H7 (cell line): ENCODE measurements at places on chromosomes 3 and 15. TPM values are rescaled to one million over a fixed set of nuclear protein-coding genes. Genes with fewer than 3 reads are reported as not detected.

DNA sequence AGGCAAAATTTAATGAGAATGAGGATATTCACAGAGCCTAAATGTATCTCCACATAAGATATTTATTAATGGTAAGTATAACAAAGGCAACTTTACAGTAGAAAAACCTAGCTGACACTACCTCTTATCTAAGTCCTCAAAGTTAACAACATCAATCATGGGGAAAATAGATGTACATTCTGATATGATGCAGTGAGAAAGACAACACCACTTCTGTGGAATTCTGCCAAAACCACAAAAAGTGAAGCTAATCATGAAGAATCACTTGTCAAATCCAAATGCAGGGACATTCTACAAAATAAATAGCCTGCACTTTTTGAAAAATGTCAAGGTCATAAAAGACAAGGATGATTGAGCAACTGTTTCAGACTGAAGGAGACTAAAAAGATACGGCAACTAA, 27.5 kb upstream of the EOMES start:
- DNase-seq = no peak

DNA sequence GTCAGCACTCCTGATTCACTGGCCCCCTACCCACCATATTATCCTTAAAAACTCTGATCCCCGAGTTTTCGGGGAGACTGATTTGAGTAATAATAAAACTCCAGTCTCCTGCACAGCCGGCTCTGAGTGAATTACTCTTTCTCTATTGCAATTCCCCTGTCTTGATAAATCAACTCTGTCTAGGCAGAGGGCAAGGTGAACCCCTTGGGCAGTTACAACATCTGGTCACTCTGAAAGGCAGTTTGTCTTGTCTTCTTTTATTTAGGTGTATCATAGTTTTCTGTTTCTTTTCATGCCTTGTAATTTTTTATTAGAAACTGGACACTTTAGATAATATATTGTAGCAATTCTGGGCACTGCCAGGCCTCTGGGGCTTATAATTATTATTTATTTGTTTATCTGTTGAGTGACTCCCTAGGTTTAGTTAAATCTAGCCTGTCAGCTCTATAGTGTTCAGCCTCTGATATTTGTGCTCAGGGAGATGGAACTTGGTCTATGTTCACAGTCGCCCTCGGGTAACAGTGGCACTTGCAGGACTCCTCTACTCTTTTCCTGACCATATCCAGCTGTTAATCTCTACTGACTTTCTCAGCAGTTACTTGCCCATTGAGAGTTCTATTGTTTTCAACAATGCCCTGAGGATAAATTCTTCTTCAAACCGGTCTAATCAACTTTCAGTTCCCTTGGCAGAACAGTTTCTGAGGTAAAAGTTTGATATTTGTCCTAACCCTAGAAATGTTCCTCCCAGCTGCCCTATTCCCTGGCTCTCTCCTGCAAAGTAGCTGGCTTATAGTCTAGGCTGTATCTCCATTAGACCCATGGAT, 15.5 kb upstream of the PLAAT1 start:
- DNase-seq = no peak

DNA sequence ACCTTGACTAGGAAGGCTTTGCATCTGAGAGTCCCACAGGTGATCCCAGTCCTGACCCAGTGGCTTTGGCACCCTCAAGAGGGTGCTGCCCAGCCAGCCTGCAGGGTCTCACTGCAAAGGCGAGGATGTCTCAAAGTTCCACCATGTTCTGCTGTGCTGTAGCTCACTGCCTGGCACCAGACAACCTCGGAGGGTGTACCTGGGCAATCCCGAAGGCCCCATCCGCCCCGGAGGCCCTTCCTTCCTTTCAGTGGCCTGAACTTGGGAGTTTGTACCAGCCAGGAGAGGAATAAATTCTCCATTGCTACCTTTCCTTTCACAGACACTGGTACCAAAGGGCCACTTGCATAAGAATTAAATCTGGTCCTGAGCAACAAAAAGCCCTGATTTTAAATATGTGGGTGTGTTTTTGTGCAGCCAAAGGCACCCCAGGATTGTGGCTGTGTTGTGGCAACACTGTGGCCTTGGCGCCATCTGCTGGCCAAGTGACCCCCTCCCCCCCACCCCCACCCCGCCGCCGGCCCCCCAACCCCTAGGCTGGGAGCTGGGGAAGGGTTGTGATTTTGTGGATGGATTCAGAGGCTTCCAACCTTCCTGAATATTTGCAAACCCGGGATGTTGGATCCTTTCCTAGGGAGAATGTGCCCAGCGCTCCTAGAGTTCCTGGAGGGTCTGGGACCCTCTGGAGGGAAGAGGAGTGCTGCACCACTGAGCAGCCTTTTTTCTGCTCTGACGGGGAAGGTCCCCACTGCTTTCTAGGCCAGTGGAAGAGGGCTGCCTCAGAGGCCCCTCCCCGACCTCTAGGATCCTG, 9.7 kb upstream of the PTPN23 start:
- peak; percentile 91 for DNase-seq

- DNase-seq = no peak
Observed at GRCh38 chr3:10228248-10228950, 19.9 kb upstream of the TATDN2 start.

DNA sequence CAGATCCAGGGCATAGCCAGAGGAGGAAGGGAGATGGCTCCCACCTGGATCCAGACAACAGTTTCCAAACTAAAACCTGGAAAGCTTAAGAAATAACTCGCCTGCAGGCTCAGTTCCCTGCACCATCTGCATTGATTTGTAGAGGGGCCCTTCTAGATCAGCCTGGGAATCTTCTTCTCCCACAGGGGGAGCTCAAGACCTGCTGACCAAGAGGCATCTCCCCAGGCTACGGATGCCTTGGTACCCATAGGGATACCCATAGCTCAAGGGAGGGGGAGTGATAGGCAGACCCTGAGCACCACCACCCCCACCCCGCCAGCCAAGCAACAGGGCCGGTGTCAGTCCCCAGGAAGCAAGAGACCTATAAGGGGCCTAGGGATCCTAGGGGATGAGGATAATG, 28.0 kb upstream of the DCLK3 start:
- peak; percentile 69 for DNase-seq

DNA sequence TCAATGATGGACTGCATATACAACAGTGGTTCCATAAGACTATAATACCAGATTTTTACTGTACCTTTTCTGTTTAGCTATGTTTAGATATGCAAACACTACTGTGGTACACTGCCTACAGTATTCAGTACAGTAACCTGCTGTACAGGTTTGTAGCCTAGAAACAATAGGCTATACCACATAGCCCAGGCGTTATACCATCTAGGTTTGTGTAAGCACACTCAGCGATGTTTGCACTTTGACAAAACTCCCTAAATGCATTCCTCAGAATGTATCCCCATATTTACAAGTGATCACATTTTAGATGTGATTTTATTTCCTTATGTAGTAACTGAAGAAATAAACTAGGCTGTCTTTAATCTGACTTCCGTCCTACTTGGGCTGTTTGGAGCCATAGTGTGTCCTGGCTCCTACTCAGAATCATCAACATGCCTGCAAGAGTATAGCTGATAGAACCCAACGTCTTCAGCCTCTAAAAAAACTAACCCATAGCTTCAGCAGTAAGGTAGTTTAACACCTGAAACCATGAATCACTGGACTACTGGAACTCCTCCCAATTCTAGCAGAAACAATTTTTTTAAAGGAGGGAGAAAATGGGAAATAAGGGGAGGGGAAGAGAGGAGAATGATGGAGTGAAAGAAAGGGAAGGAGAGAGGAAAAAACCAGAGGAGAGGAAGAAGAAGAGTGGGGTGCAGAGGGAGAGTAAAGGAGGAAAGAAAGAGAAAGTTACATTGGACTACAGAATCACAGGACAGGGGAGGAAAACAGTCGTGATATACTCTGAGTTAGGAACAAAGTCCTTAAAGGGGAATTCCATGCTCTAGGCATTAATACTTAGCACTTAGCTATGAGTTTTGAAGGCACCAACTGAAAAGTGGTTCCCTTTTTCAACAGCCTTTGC, 67.7 kb upstream of the PLXND1 start:
- no peak for DNase-seq

GRCh38 chr15:43260011-43260615, 6.6 kb downstream of the TGM5 start:
- no peak for DNase-seq

DNA sequence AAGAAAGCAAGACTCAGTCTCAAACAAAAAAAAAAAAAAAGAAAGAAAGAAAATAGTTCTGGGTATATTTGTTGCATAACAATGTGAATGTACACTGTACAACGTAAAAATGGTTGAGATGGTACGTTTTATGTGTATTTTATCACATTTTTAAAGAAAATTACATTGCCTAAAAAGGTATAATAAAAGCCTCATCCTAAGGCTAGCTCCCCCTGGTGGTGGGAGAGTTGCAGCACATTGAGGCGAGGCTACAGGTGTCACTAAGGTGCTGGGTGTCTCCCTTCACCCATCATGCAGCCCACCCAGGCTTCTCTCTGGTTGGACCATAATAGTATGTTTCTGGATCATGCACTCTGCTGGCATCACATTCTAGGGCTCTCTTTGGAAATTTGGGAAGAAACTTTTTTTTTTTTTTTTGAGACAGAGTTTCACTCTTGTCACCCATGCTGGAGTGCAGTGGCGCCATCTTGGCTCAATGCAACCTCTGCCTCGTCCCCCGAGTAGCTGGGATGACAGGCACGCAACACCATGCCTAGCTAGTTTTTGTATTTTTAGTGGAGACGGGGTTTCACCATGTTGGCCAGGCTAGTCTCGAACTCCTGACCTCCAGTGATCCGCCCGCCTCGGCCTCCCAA, 12.4 kb upstream of the RAB11A start:
- DNase-seq = peak; percentile 22

- no peak for DNase-seq
Observed at GRCh38 chr3:113758389-113759024, 11.7 kb downstream of the ATP6V1A start.

GRCh38 chr3:79086514-79086913, 681.3 kb downstream of the ROBO1 start:
- DNase-seq = peak; percentile 3

GRCh38 chr15:98711810-98712209, 63.5 kb downstream of the IGF1R start:
- DNase-seq = no peak

The PPM1L gene
- total RNA-seq = 3.2 and 5.7 TPM in 2 replicates

The GPR171 gene
- not detected in 2 replicates for total RNA-seq

The THAP10 gene
- 3.5 and 4.8 TPM in 2 replicates for total RNA-seq

The GOLGA6A gene
- 2.2 and 4.7 TPM in 2 replicates for total RNA-seq

The PCOLCE2 gene
- total RNA-seq = 9.4 and 18.3 TPM in 2 replicates
